ENCODE measurements at places on chromosomes 3 and 15. TPM values are rescaled to one million over a fixed set of nuclear protein-coding genes. Genes with fewer than 3 reads are reported as not detected.

DNA sequence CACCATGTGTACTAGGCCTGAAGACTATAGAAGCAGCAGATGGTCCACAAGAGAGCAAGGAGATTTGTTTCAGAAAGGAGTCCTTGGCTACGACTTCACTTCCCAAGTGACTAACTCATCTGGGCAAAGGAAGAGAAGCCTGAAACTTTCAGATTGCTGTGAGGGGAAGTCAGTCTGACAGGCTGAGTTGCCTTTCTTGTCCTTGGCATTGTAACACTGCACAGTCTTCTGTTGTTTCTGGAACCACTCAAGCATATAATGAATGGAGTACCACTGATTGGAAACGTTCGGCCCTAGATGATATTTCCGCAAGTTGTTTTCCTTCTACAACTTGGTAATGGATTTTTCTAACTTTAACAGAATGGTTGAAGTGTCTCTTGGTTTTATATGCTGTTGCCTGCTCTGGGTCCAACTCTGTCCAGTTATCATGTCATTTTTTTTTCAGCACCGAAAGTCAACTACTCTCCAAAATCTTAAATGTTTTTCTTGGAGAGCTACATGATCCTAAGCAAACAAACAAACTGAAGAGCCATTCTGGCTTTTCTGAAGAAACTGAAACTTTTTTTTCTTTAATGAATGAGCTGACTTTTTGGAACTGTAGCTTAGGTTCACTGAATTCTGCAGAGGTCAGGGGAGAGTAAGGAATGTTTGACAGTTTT lies 685.7 kb downstream of the MECOM start:
- no peaks in the 10 kb centered on the region for H3K36me3 ChIP-seq
- no peaks in the 10 kb centered on the region for H3K27me3 ChIP-seq
- H3K4me3 ChIP-seq = no peak overlapping the region
- DNase-seq = no peak

- peaks cover 17% of the 10 kb centered on the region for H3K4me1 ChIP-seq
- H3K27me3 ChIP-seq = no peaks in the 10 kb centered on the region
- DNase-seq = no peak
- no peak overlapping the region for H3K27ac ChIP-seq
- no peak overlapping the region for H3K4me3 ChIP-seq
These were observed 9.1 kb upstream of the ABHD2 start for GRCh38 chr15:89078851-89079810.

DNA sequence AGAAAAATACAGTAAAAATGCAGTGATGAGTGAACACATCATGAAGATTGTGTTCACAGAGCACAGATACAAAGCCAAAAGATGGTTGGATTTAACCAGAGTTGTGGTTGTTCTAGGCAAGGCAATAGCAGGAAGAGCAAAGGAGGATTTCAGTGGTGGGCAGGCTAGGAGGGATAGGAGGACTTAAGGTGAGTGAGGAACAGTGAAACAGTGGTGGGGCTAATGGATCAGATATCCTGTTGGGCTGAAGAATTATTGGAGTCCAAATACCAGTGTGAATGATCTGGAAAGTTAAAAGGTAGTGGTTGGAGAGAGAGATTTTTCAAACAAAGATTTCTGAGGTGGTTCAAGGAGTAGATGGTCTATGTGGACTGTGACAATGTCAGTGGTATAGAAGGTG lies 108.3 kb downstream of the B3GALNT1 start:
- H3K27ac ChIP-seq = no peak overlapping the region
- H3K4me3 ChIP-seq = no peak overlapping the region
- H3K36me3 ChIP-seq = no peaks in the 10 kb centered on the region
- H3K4me1 ChIP-seq = peaks cover 19% of the 10 kb centered on the region
- H3K27me3 ChIP-seq = no peaks in the 10 kb centered on the region

DNA sequence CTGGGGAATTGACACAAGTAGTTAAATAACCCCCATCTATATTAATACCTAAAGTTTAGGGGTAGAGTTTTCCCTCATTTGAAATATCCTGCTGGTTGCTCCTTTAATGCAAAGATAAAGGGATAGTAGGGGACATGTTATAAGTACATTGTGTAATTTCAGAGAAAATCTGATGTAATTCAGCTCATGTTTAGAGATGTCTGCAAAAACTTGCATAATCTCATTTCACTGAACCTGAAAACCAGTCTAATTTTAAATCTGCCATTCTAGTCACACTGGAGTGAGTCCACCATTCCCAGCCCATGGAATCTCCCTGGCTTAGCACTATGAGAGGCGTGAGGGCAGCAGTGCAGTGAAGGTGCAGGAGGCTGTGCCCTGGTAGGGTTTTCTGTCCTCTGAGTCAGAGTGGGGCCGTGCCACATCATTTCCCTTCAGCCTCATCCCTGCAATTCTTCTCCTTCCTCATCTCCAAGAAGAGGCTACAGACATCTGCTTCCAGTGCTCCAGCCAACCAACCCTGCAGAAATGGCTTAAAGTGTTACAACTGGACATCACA lies 246.3 kb upstream of the UMPS start:
- H3K27me3 ChIP-seq = peaks cover 81% of the 10 kb centered on the region
- H3K4me3 ChIP-seq = no peak overlapping the region
- no peak for DNase-seq
- no peaks in the 10 kb centered on the region for H3K36me3 ChIP-seq
- H3K4me1 ChIP-seq = peaks cover 3% of the 10 kb centered on the region
- H3K27ac ChIP-seq = no peak overlapping the region

GRK7 gene
- not detected for total RNA-seq

DNA sequence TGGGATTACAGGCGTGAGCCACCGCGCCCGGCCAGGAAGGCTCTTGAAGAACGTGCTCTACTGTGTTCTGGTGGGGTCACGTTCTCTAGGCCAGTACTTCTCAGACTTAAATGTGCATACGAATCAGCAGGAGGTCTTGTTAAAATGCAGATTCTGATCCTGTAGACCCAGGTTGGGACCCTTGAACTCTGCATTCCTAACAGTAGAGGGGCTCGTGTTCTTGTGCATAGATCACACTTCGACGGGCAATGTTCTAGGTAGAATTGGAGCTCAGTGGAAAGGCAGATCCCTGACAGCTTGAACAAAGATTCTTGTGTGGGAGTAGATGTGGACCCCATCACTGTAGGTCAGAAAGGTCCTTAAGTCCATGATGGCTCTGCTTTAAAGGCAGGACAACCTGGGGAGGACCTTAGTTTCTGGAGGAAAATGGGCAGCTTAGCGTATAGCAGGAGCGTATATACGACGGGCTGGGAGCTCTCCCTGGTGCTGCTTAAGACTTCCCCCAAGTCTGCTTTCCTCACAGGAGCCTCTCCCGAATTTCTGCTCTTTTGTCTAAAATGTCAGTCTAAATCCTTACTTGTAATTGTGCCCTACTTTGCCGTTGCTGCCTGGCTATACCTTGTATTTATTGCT lies 16.9 kb upstream of the FAM81A start:
- no peak overlapping the region for H3K4me3 ChIP-seq
- H3K27ac ChIP-seq = no peak overlapping the region

DNA sequence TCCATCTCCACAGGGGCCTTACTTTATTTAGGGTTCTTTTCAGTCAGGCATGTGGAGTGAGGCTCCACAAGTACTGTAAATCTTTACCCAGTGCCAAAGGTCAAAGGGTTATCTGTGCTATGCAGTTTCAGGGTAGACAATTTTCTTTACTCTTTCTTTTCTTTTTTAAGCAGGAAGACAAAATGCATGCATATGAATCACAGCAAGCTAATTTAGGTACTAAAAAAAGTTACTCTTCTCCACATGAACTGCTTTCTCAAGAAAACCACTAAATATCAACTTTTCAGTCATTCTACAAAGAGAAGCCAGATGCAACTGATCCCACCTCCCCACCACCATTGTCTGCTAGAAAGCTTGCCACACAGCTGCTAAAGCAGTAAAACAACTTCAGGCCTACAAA lies 73.3 kb upstream of the PYGO1 start:
- peak overlapping the region; percentile 30 for H3K27ac ChIP-seq
- no peaks in the 10 kb centered on the region for H3K36me3 ChIP-seq
- peaks cover 11% of the 10 kb centered on the region for H3K4me1 ChIP-seq
- H3K4me3 ChIP-seq = no peak overlapping the region

- no peak for DNase-seq
- peak overlapping the region; percentile 24 for H3K27ac ChIP-seq
- peaks cover 43% of the 10 kb centered on the region for H3K4me1 ChIP-seq
- no peaks in the 10 kb centered on the region for H3K27me3 ChIP-seq
These were observed 39.6 kb upstream of the LIPC start for GRCh38 chr15:58392141-58392540.

DNA sequence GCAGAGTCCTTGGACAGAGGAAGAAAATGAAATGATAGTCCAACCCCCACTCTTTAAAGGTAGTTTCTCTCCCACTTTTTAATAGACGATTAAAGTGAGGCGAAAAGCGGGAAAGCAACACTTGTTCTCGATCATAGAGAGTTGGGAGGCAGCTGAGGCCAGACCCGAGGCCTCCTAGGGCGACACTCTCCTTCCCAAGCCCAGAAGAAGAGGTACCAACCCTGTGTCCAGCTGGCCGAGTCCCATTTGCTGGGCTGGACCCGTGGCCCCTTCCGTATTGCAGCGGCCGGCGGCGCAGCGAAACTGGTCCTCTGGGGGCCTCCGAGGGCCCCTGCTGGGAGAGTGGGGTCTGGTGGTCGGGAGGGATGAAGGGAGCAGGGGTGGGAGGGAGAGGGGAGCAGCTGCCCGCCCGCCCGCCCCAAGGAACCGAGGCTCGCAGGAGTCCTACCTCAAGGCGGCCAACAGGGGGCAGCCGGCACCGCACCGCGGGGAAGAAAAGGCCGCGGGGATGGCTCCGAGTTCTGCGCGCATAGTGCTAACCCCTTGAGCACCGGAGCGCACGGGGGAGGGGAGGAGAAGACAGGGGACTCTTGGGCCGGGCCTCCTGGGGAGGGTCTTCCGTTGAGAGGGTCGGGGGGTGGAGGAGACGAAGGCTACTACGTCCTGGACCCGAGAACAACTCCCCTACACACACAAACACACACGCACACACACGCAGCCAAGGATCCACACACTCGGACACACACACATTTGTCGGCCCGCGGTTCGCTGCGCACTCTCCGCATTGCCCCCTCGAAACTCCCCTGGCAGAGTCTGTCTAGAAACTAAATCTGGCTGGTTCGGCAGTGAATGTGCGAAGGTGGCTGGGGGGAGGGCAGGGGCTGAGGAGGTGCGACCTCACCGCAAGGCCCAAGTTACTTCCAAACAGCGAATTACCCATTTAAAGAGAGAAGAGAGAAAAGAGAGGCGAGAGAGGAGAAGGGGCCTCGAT lies 2.0 kb downstream of the WNT5A start:
- peak; percentile 31 for DNase-seq
- no peak overlapping the region for H3K27ac ChIP-seq
- H3K4me1 ChIP-seq = no peaks in the 10 kb centered on the region
- H3K27me3 ChIP-seq = peaks cover 61% of the 10 kb centered on the region
- H3K36me3 ChIP-seq = peaks cover 11% of the 10 kb centered on the region

INAFM2 gene
- total RNA-seq = 16.6 TPM

BFSP2 gene
- not detected for total RNA-seq

GRCh38 chr3:151133175-151133574 lies 47.7 kb downstream of the MED12L start:
- H3K27me3 ChIP-seq = peaks cover 23% of the 10 kb centered on the region
- no peak overlapping the region for H3K4me3 ChIP-seq
- H3K4me1 ChIP-seq = peaks cover 8% of the 10 kb centered on the region
- H3K36me3 ChIP-seq = no peaks in the 10 kb centered on the region

VGLL3 gene
- 40.0 TPM for total RNA-seq

GRCh38 chr3:172553526-172554252 lies 30.5 kb upstream of the TNFSF10 start:
- H3K4me3 ChIP-seq = no peak overlapping the region
- DNase-seq = no peak
- peaks cover 49% of the 10 kb centered on the region for H3K4me1 ChIP-seq
- no peak overlapping the region for H3K27ac ChIP-seq
- no peaks in the 10 kb centered on the region for H3K36me3 ChIP-seq

All from Calu3 (cell line).